ENCODE measurements at places on chromosomes 3 and 15. TPM values are rescaled to one million over a fixed set of nuclear protein-coding genes. Genes with fewer than 3 reads are reported as not detected.

- peak; percentile 65 for DNase-seq
These were observed 61.0 kb upstream of the RYK start for GRCh38 chr3:134311693-134312071.

DNA sequence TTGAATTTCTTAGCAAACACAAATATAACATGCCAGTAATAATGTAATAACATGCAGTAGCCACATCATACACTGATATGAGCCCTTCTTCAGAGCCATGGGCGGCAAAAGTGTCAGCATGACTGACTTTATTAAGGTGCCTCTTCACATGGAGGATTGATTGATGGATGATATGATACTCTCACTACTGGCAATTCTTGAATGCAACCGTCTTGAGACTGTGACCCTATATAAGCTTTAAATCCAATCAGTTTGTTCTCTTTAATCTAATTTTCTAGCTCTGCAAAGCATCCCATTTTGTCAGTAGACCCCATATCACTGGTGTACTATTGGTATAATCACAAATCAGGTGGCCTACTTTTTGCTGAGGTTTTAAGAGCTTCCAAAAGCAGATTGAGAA lies 463.7 kb upstream of the ROBO2 start:
- no peak for DNase-seq

DNA sequence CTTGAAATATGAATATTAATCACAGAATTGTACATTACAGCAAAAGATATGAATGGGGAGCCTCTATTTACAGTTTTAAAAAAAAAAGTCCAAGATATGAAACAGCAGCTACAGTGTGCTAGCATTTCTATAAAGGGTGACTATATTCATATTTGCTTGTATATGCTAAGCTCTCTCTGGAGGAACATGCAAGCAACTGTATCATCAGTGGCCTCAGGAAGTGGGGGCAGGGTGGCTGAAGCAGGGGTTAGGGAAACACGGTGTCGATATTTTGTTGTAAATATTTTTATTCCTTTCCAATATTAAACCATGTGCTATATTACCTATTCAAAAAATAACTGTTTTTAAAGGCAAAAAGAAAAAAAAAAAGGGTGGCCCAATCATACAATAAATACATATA lies 2.3 kb downstream of the UACA start:
- DNase-seq = peak; percentile 28

GRCh38 chr3:127233371-127233770 lies 40.4 kb downstream of the PRR23E start:
- DNase-seq = peak; percentile 2

- no peak for DNase-seq
These were observed 30.4 kb downstream of the PSTPIP1 start for GRCh38 chr15:77025083-77025901.

LRRC2 gene
- 0.77 TPM for total RNA-seq

TBC1D5 gene
- total RNA-seq = 129 TPM

All from fibroblast of lung (primary cell).